ENCODE measurements at places on chromosomes 7 and 10. TPM values are rescaled to one million over a fixed set of nuclear protein-coding genes. Genes with fewer than 3 reads are reported as not detected.

DNA sequence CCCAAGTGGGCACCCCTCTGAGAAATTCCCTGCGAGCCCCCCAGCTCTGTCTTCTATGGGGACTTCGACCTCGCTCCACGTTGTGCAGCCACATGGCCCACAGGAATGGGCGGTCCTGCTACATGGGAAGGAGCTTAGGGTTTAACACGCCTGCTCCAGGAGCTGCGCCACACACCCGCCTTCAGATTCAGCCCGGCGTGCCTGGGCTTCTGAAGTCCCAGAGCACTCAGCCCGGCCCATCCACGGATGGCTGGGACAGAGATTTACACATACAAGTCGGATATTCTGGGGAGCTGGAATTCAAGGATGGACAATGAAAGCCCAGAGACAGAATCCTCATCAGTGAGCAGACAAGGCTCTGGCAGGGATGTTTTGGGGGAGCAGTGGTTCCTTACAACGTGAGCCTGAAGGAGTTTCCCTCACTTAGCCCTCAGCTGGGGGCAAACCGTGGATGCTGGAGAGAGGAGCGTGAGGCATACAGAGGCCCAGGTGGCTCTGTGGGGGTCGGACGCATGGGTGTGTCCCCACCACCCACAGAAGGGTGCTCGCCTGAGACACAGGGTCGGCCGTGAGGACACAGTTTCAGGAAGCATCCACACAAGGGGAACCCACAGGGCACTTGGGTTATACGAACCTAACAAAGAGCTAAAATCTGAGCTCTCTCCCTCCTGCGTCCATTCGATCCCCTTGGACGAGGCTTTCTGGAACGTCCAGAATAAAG lies 372.9 kb downstream of the DNAJB6 start:
- no peaks in the 10 kb centered on the region for H3K36me3 ChIP-seq
- no peaks in the 10 kb centered on the region for H3K27me3 ChIP-seq
- DNase-seq: no peak
- no peak overlapping the region for H3K4me3 ChIP-seq
- no peaks in the 10 kb centered on the region for H3K4me1 ChIP-seq

Gene AGBL3
- total RNA-seq: 2.7 TPM

DNA sequence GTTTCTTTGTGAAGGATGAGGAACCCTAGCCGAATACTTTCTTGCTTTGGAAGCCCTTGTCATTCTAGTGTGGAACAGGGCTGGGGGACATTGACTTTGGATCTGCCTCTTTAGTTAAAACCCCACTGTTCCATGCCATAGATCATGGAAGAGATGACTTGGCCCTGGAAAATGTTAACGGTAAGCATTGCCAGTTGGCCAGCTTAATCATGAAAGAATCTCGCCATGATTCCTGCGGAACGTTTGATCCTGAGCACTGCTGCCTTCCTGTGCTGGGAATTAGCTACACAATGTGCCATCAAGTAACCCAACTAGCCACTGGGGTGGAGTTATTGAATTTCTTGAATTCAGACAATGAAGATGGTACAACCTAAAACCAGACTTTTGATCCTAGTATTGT lies 177.6 kb upstream of the FZD8 start:
- H3K4me3 ChIP-seq: no peak overlapping the region
- no peaks in the 10 kb centered on the region for H3K4me1 ChIP-seq
- DNase-seq: no peak
- H3K27me3 ChIP-seq: no peaks in the 10 kb centered on the region
- H3K27ac ChIP-seq: no peak overlapping the region
- H3K36me3 ChIP-seq: no peaks in the 10 kb centered on the region

- no peaks in the 10 kb centered on the region for H3K4me1 ChIP-seq
- DNase-seq: no peak
- H3K4me3 ChIP-seq: no peak overlapping the region
- no peaks in the 10 kb centered on the region for H3K27me3 ChIP-seq
Observed at GRCh38 chr7:73900286-73900685, 39.3 kb downstream of the TMEM270 start.

- no peaks in the 10 kb centered on the region for H3K4me1 ChIP-seq
- no peak overlapping the region for H3K4me3 ChIP-seq
- no peak overlapping the region for H3K27ac ChIP-seq
Observed at GRCh38 chr10:15764892-15765454, 45.3 kb upstream of the ITGA8 start.

Gene ZWINT
- 15.7 TPM for total RNA-seq

- no peaks in the 10 kb centered on the region for H3K27me3 ChIP-seq
- H3K4me3 ChIP-seq: no peak overlapping the region
- DNase-seq: no peak
- no peak overlapping the region for H3K27ac ChIP-seq
Observed at GRCh38 chr7:44242091-44242490, 41.3 kb downstream of the YKT6 start.

Gene C7orf57
- total RNA-seq: 1.6 TPM

- peaks cover 9% of the 10 kb centered on the region for H3K4me1 ChIP-seq
- no peak overlapping the region for H3K4me3 ChIP-seq
- no peak for DNase-seq
Observed at GRCh38 chr10:71863203-71863602, 12.2 kb upstream of the PSAP start.

GRCh38 chr7:22751341-22751740 lies 24.3 kb downstream of the IL6 start:
- H3K36me3 ChIP-seq: no peaks in the 10 kb centered on the region
- no peak overlapping the region for H3K27ac ChIP-seq
- no peak overlapping the region for H3K4me3 ChIP-seq
- no peak for DNase-seq
- H3K4me1 ChIP-seq: no peaks in the 10 kb centered on the region
- H3K27me3 ChIP-seq: no peaks in the 10 kb centered on the region

- H3K4me1 ChIP-seq: peaks cover 23% of the 10 kb centered on the region
- H3K36me3 ChIP-seq: no peaks in the 10 kb centered on the region
- no peaks in the 10 kb centered on the region for H3K27me3 ChIP-seq
- peak; percentile 62 for DNase-seq
- no peak overlapping the region for H3K4me3 ChIP-seq
Observed at GRCh38 chr7:95549818-95550529, 46.3 kb downstream of the PDK4 start.

Gene AKR1C4
- not detected for total RNA-seq

Gene LRRN3
- total RNA-seq: 3.3 TPM

Gene C10orf67
- total RNA-seq: 0.93 TPM

Gene MYH16
- not detected for total RNA-seq

DNA sequence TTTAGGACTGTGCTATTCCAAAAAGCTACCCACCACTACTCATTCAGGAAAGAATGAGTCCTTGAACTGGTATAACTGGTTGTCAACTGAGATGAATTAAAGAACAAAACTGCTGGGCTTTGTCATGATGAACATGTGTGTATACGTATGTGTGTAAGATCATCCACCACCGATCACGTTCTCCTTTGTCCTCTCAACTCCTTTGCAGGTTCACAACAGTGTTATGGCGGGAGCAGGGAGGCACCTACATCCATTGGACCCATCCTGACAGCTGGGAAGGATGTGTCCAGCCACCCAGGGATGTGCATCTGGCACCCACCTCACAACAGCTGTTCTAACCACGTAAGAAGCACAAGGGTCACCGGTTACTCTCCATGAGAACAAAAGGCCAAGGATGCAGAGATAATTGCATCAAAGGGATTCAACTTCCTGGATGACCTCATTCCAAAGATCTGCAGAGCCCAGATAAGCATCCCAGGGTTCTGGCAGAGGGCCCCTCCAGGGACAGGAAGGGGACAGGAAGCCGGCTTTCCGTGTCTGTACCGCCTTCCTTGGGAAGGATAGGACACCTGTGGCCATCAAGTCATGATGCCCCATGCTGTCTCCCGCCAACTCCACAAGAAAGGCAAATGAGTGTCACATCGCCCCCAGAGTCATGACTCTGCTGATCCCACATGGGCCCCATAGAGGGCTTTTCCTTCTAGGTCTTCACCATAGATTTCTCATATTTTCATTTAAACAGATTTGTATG lies 66.1 kb downstream of the STEAP1B start:
- H3K4me3 ChIP-seq: no peak overlapping the region
- H3K27me3 ChIP-seq: no peaks in the 10 kb centered on the region
- DNase-seq: no peak
- no peaks in the 10 kb centered on the region for H3K36me3 ChIP-seq

- H3K27ac ChIP-seq: no peak overlapping the region
- DNase-seq: no peak
- peaks cover 9% of the 10 kb centered on the region for H3K4me1 ChIP-seq
- H3K27me3 ChIP-seq: peaks cover 35% of the 10 kb centered on the region
- no peak overlapping the region for H3K4me3 ChIP-seq
Observed at GRCh38 chr7:156947120-156947843, 2.2 kb upstream of the NOM1 start.

Gene KIAA1549
- 4.1 TPM for total RNA-seq

Gene GPR85
- total RNA-seq: 0.82 TPM

DNA sequence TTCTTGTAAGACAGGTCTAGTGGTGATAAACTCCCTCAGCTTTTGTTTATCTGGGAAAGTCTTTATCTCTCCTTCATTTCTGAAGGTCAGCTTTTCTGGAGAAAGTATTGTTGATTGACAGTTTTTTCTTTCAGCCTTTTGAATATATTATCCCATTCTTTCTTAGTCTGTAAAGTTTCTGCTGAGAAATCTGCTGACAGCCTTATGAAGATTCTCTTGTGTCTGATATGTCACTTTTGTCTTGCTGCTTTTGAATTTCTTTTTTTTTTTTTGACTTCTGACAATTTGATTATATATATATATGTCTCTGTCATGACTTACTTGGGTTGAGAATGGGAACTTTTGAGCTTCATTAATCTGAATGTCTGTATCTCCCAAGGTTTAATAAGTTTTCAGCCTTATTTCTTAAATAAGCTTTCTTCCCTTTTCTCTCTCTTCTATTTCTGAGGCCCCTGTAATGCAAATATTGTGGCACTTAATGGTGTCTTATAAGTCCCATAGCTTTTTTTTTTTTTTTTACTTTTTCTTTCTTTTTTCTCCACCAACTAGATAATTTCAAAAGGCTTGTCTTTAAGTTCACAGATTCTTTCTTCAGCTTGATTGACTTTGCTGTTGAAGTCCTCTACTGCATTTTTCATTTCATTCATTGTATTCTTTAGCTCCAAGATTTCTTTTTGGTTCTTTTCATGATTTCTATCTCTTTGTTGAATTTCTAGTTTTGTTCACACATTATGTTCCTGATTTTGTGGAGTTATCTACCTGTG lies 81.4 kb upstream of the IL6 start:
- no peak overlapping the region for H3K4me3 ChIP-seq
- no peaks in the 10 kb centered on the region for H3K4me1 ChIP-seq
- no peak overlapping the region for H3K27ac ChIP-seq
- H3K27me3 ChIP-seq: no peaks in the 10 kb centered on the region
- no peak for DNase-seq
- H3K36me3 ChIP-seq: no peaks in the 10 kb centered on the region

DNA sequence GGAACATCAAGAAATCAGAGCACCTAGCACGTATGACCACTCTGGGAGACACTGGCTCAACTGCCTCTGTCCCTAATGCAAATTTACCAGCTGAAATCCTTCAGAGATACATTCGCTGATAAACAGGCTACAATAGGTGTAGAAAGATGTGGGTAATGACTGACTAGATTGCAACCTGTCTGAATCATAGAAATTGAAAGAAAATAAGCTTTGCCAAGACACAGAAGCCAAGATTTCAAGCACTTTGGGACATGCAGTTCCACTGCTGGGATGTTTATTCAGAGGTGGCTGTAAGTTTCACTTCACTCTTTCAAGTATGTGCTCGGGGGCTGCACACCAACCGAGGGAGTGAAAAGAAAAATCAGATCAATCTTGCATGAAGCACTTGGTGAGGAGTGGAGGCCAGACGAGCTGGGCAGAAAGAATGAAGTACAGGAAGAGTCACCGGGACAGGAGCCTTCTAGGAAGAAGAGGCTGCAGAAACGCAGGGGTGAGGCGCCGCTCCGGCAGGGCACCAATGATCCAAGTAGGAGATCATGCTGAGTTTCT lies 276.7 kb downstream of the PARD3 start:
- no peaks in the 10 kb centered on the region for H3K36me3 ChIP-seq
- DNase-seq: no peak
- H3K4me1 ChIP-seq: peaks cover 10% of the 10 kb centered on the region
- H3K27me3 ChIP-seq: no peaks in the 10 kb centered on the region

- H3K27ac ChIP-seq: no peak overlapping the region
- DNase-seq: no peak
- H3K27me3 ChIP-seq: no peaks in the 10 kb centered on the region
Observed at GRCh38 chr10:79394664-79395063, 47.4 kb downstream of the PPIF start.

- H3K27ac ChIP-seq: no peak overlapping the region
- no peaks in the 10 kb centered on the region for H3K4me1 ChIP-seq
- H3K4me3 ChIP-seq: no peak overlapping the region
- no peak for DNase-seq
Observed at GRCh38 chr7:74233655-74234285, 20.4 kb downstream of the RFC2 start.

Gene GARIN1A
- 3.4 TPM for total RNA-seq

DNA sequence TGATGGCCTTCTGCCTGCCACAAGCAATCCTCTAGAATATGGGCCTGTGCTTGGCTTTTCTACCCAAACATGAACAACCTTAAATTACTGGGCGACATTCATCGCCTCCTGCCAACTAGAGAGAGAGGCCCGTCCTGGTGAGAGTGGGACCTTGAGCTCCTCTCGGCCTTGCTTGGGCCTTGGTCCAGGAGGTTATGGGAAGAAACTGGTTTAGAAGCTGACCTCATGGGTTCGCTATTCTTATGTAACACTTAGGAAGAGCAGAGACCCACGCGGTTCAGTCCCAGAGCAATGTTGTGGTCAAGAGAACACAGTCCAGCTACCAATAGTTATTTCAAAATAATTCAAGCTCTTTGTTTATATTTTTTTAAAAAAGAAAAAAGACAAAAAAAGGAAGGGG lies 176.3 kb upstream of the ZNF32 start:
- H3K4me3 ChIP-seq: no peak overlapping the region
- H3K36me3 ChIP-seq: no peaks in the 10 kb centered on the region
- DNase-seq: no peak
- H3K27me3 ChIP-seq: no peaks in the 10 kb centered on the region
- H3K4me1 ChIP-seq: no peaks in the 10 kb centered on the region

- H3K36me3 ChIP-seq: no peaks in the 10 kb centered on the region
- no peaks in the 10 kb centered on the region for H3K27me3 ChIP-seq
- H3K27ac ChIP-seq: no peak overlapping the region
- no peak overlapping the region for H3K4me3 ChIP-seq
- H3K4me1 ChIP-seq: no peaks in the 10 kb centered on the region
- no peak for DNase-seq
Observed at GRCh38 chr7:4450483-4450882, 231.6 kb upstream of the FOXK1 start.

Data from left lung (tissue), 14 donors.